ENCODE measurements at places on chromosomes 6 and 20.

- DNase-seq: no peak
Measured at GRCh38 chr6:43240950-43241349, 2.3 kb upstream of the TTBK1 start.

DNA sequence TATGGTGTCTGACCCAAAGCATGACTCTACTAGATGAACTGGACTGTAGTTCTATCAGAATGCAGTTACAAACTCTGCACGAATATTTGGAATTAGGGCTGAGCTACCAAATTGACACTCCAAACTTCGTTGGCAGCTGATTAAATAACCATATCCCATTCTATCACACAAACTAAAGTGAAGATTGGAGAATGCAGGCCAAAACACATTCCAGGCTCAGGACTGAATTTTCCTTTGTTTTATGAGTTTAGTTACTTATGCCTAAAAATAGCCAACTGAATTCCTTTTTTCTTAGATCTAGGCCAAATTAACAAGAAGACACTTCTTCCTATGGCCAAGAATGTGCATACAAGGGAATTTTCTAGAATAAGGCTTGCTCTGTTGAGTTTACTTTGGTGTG is 9.7 kb upstream of the KIAA0408 start:
- DNase-seq: no peak

DNA sequence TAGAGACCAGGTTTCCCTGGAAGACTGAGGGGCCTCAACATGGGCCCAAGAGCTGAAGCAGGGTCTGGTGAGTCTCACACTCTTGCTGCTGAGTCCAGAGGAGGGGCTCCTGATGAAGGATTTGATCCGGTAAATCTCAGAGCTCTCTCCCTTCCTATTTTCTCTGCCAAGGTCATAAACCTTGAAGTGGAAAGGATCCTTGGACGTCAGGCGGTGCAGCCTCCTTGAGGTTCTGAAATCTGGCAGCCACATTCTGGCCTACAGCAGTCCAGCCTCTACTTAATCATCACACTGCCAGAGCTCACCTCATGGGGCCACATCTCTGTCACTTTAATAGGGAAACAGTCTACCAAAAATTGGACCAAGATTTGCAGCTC is 24.0 kb downstream of the ACSS1 start:
- no peak for DNase-seq

- DNase-seq: no peak
Measured at GRCh38 chr20:37299718-37300528, 10.5 kb downstream of the MANBAL start.

- no peak for DNase-seq
Measured at GRCh38 chr6:166382500-166382932, 224 bp downstream of the MPC1 start.

GRCh38 chr6:125154761-125155135 is 1.2 kb downstream of the TPD52L1 start:
- DNase-seq: no peak

GRCh38 chr6:33013608-33014007 is 4.2 kb upstream of the HLA-DOA start:
- DNase-seq: no peak

DNA sequence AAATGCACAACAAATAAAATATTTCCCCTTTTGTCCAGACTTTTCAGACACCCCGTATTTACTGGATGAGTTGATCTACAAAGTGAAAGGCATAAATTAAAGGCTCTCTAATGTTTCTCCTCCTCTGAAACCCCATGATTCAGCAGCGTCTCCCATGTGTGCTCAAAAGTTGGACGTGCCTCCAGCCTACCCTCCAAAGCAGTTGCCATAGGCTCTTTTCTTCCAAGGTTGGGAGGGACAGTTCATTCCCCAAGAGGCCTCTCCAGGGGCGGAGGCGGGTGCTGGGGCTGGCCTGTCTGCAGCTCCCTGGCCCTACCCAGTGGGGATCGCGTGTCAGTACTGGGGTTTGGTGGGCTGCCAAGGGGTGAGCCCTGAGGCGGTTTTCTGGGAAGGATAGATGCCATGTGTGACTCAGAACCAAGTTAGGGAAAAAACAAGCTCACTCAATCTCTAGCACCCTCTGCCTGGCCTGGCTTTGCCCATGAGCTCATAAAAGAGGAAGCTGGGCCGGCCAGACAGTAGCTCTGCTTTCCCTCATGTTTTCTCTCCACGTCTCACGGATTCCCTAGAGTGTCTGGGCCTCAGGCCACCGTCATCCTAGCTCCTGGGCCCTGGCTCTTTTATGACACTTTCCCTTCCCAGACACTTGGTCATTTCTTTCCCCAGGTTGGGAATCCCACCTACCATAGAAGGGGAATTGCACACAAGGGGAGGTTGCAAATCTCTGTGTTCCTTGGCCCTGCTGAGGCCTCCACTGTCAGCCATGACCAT is 8.0 kb upstream of the IER3 start:
- DNase-seq: no peak

GRCh38 chr6:121223212-121223611 is 111.1 kb downstream of the TBC1D32 start:
- no peak for DNase-seq

GRCh38 chr20:1434571-1435336 is 31.9 kb downstream of the NSFL1C start:
- DNase-seq: no peak

DNA sequence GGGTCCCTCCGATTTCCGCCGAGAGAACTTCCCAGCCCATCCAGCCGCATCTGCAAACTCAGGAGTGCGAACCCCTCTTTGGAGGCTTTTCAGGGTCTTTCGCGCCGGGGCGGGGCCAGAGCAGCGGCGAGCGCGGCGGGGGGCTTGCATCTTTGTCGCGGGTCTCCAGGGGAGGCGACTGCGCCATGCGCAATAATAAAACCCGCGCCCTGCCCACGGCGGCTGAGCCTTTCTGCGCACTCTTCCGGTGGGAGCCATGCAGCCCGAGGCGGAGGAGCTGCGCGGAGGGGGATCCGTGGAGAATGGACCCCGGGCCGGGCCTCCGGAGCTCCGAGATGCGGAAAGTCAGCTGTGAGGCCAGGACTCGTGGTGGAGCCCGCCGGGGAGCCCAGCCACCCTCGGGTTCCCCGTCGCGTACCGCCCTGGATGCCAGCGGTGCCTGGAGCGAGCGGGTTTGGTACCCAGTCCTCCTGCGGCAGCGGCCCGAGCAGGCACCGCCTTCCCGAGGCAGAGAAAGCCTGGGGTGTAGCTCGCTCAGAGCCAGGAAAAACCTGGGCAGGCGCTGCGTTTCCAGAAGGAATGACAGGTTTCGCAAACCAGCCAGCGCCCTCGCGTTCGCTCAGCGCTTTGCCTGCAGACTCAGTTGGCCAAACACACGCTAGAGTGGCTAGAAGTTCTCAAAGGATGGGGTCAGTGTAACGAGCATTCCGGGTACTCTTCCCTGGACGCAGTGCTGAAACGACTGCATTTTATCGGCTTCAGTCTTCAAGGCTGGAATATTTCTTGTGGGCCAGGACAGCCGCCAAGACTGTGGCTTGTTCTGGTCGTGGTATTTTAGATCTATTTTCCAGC is 1.2 kb downstream of the AKAP12 start:
- DNase-seq: no peak

DNA sequence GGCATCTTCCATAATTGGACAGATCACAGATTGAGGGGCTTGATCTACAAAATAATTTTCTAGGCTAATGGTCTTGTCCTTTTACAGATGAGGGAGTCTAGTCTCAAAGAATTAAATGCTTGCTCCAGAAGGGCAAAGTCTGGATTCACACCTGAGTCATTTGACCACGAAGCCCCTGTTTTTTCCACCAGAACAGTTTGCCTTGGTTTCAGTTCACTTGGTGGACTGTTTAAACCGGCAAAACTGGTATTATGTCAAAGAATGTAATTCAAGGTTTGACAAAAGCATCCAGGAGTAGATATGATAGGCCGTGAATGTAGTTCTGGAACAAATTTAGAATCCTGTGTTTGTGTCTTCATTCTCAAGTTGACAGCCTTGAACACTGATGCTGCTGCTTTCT is 3.3 kb downstream of the MYO6 start:
- DNase-seq: no peak

GRCh38 chr6:167329014-167329413 is 4.1 kb downstream of the TTLL2 start:
- DNase-seq: no peak

DNA sequence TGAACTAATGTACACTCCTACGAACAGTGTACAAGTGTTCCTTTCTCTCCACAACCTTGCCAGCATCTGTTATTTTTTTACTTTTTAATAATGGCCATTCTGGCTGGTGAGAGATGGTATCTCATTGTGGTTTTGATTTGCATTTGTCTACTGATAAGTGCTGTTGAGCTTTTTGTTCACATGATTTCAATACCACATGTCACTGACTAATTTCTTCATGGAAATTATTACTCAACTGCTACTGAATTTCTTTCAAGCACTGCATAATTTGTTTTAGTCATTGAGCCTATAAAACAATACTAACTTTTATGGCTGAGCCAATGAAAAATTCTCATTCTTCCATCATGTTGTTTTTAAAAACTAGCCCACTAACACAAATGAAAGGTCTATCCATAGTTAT is 115.4 kb downstream of the FRK start:
- no peak for DNase-seq

GRCh38 chr6:139242457-139243240 is 49.1 kb downstream of the TXLNB start:
- DNase-seq: no peak

DNA sequence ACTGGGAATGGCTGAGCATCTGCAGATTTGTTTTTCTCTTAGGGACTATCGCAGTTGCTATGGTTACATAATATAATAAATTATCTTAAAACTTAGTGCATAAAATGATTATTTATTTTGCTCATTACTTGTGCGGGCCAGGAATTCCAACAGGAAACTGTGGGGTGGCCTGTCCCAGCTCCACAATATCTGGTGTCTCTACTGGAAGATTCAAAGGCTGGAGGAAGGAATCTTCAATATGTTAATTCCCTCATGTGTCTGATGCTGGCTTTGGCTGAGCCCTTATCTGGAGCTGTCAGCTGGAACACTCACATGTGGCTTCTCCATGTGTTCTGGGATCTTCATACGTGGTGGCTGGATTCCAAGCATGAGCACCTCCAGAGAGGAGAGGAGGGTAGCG is 23.9 kb upstream of the B3GAT2 start:
- DNase-seq: no peak

DNA sequence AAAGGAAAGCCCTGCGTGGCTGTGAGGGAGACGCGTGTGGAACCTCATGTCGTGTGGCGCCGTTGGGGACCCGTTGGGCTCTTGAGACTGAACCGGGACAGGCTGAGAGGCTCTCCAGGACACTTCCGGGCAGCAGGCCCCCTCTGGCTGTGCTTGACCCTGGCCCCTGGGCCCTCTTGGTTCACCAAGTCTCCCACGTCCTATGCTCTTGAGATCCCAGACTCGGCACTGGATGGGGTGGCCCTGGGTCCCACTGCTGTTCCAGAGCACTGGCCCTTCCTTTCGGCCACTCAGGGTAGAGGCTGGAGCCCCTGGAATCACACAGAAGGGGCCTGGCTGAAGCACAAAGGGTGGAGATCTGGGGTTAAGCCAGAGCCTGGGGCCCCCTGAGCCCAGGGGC is 30.4 kb downstream of the NTSR1 start:
- no peak for DNase-seq

DNA sequence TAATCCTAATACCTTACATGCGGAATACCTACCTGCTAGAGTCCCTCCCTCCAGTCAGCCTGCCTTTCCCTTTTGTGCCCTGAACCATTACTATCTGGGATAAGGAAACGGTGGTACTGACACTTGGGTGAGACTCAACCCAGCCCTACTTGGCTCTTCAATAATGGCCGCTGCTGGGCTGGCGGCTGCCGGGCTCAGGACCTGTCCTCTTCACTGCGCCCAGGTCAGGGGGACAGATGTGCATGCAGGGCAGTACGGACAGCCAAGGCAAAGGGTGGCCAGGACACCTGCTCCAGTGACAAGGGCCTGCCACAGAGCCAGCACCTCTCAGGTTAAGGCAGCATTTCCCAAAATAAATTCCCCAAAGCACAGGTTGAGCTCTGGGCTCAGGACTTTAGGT is 29.9 kb downstream of the UBE2V1 start:
- no peak for DNase-seq

- no peak for DNase-seq
Measured at GRCh38 chr6:163962627-163963117, 548.2 kb downstream of the QKI start.

DNA sequence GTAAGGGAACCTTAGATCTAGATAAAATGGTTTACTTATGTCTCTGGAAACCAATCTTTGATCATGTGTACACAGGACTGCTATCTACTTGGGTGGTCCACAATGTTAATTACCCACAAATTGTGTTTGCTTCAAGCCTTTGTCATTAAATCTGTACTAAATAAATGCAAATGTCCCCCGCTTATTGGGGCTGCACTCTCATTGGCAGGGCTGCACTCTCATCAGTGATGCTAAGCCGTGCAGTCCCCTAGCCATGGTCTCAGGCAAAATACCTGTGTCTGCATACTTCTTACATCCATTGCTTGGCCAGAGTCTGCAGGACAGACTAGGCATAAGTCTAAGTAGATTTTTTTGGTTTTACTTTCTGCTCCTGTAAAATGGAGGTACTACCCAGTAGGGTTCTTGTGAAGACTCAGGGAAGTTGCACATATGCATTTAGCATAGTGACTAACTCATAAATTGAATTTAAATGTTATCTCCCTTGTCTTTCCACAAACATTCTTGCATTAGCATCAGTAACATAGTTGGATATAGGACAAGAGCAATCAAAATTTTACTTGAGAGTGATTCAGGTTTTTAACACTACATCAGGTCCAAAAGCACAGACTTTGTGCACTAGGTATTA is 117.4 kb downstream of the ASCC3 start:
- DNase-seq: no peak

- no peak for DNase-seq
Measured at GRCh38 chr6:111610548-111611172, 5.0 kb upstream of the TRAF3IP2 start.

DNA sequence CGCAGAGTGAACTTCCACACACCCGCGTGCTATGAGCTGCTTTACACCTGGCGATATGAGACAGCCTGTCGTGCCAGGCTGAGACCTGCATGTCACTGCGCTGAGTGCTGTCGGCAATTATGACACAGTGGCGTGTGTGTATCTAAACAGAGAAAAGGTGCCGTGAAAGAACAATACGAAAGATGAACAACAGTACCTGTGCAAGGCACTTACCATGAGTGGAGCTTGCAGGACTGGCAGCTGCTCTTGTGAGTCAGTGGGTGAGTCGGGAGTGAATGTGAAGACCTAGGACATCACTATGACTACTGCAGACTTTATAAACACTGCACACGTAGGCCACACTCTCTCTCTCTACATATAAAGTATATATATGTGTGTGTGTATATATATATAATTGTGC is 68.5 kb upstream of the DUSP22 start:
- no peak for DNase-seq

DNA sequence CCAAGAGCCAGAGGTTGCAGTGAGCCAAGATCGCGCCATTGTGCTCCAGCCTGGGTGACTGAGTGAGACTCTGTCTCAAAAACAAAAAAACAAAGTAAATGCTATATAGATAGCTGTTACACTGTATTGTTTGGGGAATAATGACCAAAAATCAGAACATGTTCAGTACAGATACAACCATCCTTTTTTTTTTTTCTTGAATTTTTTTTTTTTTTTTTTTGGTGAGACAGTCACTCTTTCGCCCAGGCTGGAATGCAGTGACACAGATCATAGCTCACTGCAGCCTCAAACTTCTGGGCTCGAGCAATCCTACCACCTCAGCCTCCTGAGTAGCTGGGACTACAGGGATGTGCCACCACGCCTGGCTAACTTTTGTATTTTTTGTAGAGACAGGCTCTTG is 63.7 kb downstream of the BCAS4 start:
- no peak for DNase-seq

GRCh38 chr6:31920811-31921210 is 6.7 kb upstream of the C2 start:
- no peak for DNase-seq

GRCh38 chr20:51189814-51190782 is 167.2 kb upstream of the KCNG1 start:
- no peak for DNase-seq

GRCh38 chr6:24799541-24799915 is 811 bp upstream of the ARMH2 start:
- DNase-seq: no peak

Measured in SHP77 treated with DMSO at 0.1 percent for 48 hours (cell line).